Esophagus muscularis mucosa (tissue), 4 donors: ENCODE measurements at places on chromosomes 6 and 20.

DNA sequence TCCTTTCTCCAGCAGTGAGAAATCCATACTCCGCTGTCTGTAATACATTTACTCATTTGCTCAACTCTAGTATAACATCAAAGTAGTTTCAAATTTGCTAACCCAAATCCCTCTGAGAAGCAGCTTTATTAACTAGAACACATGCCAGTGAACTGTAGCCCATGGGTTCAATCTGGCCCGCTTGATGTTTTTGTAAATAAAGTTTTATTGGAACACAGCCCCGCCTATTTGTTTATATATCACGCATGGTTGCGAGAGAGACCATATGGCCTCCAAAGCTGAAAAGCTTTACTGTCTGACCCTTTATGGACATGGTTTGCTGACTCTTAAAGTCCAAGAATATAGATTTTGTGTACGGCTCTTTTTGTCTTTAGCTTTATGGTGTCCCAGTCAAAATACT, 32.2 kb downstream of the CDYL start:
- DNase-seq: no peak

GRCh38 chr6:14142511-14143223, 25.1 kb downstream of the CD83 start:
- no peak for DNase-seq

DNA sequence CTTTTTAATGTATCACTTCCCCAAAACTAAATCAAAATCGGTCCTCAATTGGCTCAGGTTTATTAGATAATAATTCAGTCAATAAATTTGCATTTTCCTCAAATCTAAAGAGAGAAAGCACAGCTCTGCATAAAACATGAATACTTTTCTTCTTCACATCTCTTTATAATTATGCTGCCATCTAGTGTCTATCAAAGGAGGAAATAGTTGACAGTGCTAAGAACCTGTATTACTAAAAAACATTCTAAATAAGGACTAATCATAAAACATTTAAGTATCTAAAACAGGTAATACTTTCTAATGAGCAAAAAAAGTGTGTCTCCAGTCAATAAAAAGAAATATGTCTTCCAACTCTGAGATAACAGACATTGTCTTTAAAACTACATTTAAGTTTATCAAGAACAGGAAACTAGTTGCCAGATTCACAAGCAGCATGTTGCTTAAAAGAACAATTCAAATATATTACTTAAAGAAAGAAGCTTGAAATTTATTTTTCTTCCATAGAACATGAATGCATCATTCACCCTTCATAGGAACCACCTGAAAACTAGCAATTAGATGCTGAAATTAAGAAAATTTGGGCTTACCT, 56.5 kb upstream of the DST start:
- DNase-seq: no peak

DNA sequence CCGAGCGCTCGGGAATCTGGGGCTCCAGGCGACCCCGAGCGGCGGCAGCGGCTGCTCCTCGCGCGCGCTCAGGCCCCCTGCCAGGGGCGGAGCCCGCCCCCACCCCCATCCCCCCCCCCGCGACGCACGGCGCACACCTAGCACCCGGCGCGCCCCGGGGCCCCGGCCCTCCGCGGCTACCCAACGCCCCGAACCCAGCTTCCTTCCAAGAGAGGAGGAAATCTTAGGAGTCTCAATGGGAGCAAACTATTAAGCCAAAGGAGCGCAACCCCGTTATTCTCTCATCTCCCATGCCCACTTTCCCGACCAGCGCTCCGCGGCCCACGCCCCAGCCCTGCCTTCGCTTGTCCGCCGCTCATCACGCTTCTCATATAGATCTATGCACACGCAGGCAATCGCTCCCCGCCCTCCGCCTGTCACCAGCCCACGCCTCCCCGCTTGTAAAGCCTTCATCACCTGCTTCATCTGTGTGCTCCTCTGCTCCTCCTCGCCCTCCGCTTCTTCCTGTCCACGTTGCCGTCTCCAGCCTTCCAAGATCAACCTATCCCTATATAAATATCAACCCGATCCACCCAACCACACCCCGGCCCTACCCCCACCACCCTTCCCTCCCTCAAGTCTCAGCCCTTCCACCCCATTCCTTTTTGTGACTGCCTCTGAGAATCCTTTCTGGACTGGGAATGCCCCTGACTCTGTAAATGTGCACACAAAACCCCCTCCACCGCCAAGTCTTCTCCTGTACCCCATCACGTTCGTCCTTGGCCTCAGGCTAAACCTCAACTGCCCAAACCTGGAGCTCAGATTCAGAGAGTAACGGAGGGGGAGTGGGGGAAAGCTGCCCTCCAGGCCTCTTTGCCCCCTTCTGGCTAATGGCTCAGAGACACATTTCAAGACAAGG, at the start of gene DLK2:
DLK2 (minus strand) TSS at position 18 of the 898 bp plus-strand sequence. CDS start 723 bp downstream, outside the sequence.
- DNase-seq: no peak

DNA sequence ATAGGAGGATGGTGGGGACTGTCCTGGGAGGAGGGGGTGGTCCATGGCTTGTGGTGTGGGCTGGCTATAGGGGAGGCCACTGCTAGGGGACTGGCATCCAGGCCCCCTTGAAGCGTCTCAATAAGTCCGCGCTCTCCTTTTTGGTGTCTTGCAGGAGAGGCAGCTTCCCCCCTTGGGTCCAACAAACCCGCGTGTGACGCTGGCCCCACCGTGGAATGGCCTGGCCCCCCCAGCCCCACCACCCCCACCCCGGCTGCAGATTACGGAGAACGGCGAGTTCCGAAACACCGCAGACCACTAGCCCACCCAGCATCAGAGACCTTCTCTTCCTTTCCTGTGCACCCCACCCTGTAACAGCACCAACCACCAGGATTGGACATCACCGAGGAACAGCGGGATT, 2.8 kb upstream of the ZBTB9 start:
- DNase-seq: no peak

GRCh38 chr6:117352466-117353081, 73.2 kb downstream of the ROS1 start:
- no peak for DNase-seq

- DNase-seq: no peak
Observed at GRCh38 chr6:37882724-37883413, 63.3 kb downstream of the ZFAND3 start.

DNA sequence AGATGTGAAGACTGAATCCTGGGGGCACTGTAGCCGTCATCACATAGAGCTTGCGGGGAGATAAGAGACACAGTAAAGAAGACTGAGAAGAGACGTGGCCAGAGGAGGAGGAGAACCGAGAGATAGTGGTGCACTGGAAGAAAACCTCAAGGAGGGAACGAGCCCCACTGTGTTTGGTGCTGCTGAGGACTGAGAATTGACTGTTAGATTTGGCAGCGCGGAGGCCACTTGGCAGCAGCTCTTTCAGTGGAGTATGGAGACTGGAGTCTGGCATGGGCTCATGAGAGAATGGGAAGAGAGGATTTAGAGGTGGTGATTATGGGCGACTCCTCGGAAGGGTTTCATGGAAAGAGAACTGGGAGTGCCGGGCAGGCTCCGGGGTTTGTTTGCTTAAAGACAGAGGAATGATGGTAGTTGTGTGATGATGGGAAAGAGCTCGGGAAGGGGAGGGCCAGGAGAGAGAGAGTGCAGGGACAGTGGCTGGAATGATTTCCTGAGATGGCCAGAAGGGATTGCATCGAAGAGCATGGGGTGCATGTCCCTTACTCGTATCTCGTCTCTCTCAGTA, 18.0 kb downstream of the CDYL start:
- DNase-seq: no peak

DNA sequence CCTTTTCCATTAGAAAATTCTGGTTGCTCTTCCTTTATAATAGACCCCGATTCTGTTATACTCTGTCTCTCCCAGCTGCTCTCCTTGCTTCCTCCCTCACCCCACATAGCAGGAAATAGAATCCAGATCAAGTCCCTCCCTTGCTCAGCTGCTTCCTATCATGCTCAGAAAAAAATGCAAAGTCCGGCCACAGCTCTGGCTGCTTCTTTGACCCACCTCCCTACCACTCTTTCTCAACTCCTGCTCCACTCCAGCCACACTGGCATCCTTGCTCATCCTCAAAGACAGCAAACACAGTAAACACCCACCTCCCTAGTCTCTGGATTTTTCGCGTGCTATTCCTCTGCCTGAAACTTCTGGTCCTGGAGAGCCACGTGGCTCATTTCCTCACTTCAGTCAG, 9.1 kb upstream of the SLC22A16 start:
- DNase-seq: peak; percentile 53

GRCh38 chr6:119483908-119484307, 134.3 kb upstream of the MAN1A1 start:
- DNase-seq: no peak
